ENCODE measurements at places on chromosomes 3 and 15. TPM values are rescaled to one million over a fixed set of nuclear protein-coding genes. Genes with fewer than 3 reads are reported as not detected.

DNAJA4 gene
- 0.11 TPM for total RNA-seq

EEF1AKMT4 gene
- total RNA-seq = 10.8 TPM

SOX14 gene
- not detected for total RNA-seq

TGM4 gene
- 0.23 TPM for total RNA-seq

A4GNT gene
- not detected for total RNA-seq

NR2E3 gene
- 0.34 TPM for total RNA-seq

EID1 gene
- total RNA-seq = 106 TPM

PAQR5 gene
- total RNA-seq = 93.4 TPM

CCDC80 gene
- total RNA-seq = 37.7 TPM

FURIN gene
- 51.5 TPM for total RNA-seq

NLGN1 gene
- total RNA-seq = not detected

LSAMP gene
- 0.11 TPM for total RNA-seq

CHRFAM7A gene
- 4.4 TPM for total RNA-seq

ECE2 gene
- not detected for total RNA-seq

TNIK gene
- 2.0 TPM for total RNA-seq

ADAMTS17 gene
- total RNA-seq = 0.42 TPM

DLEC1 gene
- total RNA-seq = 0.09 TPM

SLC28A1 gene
- total RNA-seq = not detected

MORC1 gene
- total RNA-seq = not detected

GPR87 gene
- 2.3 TPM for total RNA-seq

BUB1B gene
- 23.2 TPM for total RNA-seq

TRIM42 gene
- total RNA-seq = not detected

ANKRD34C gene
- total RNA-seq = not detected

POPDC2 gene
- total RNA-seq = 0.37 TPM

CHRNA5 gene
- 29.3 TPM for total RNA-seq

TAGLN3 gene
- 0.05 TPM for total RNA-seq

MLH1 gene
- 32.6 TPM for total RNA-seq

ADAMTS7 gene
- total RNA-seq = 8.5 TPM

ARHGAP31 gene
- total RNA-seq = 0.89 TPM

GASK1A gene
- total RNA-seq = not detected

TMEM158 gene
- 10.1 TPM for total RNA-seq

TM4SF1 gene
- 1,031 TPM for total RNA-seq

CPNE9 gene
- 0.29 TPM for total RNA-seq

PRTG gene
- 8.9 TPM for total RNA-seq

PIK3CB gene
- 18.2 TPM for total RNA-seq

RASGRF1 gene
- total RNA-seq = 0.13 TPM

IL16 gene
- 0.02 TPM for total RNA-seq

HRH1 gene
- 6.9 TPM for total RNA-seq

ZNF80 gene
- not detected for total RNA-seq

GXYLT2 gene
- total RNA-seq = 1.6 TPM
